ENCODE measurements at places on chromosomes 4 and X.

GRCh38 chr4:145293658-145294057 lies 113.3 kb upstream of the OTUD4 start:
- DNase-seq = no peak

- no peak for DNase-seq
These were observed 147.2 kb downstream of the SPCS3 start for GRCh38 chr4:176467001-176467400.

GRCh38 chr4:181063212-181063611 lies 1180.0 kb upstream of the TENM3 start:
- DNase-seq = peak; percentile 32

DNA sequence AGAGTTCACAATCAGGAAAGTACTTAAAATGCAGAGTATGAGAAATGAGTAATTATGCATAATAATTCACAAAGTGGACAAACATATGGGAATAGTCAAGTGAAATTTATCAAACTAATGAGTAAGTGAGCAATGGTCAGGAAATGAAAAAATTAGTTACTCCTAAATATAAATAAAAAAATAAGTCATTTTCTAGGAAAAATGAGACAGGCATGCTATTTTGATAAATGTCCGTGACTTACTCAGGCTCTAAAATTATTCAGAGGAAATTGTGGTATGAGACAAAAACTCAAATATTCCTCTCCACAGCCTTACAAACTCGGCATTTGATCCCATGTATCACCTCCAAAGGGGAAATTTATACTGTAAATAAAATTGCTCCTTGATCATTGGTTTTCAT lies 181.2 kb downstream of the COX18 start:
- no peak for DNase-seq

- no peak for DNase-seq
These were observed 76.4 kb upstream of the NHS start for GRCh38 chrX:17298564-17298963.

GRCh38 chrX:134570509-134570846 lies 87.8 kb downstream of the PLAC1 start:
- DNase-seq = peak; percentile 76

DNA sequence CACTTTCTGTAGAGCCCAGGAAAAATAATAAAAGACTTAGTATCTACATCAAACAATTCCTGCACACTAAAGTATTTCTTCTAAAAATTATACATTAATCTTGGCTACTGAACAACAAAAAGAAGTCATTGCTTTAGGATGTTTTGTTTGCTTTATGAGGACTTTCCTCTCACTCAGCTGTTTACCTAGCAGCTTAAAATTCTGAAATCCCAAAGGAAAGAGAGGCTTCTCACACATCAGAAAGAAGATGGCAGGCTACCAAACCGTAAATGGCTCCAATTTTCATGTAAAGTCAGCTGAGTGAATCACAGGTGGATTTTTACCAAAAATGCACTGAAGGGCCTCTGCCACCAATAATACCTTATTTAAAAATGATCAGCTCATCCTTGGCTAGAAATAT lies 9.0 kb upstream of the TRPC3 start:
- DNase-seq = no peak

DNA sequence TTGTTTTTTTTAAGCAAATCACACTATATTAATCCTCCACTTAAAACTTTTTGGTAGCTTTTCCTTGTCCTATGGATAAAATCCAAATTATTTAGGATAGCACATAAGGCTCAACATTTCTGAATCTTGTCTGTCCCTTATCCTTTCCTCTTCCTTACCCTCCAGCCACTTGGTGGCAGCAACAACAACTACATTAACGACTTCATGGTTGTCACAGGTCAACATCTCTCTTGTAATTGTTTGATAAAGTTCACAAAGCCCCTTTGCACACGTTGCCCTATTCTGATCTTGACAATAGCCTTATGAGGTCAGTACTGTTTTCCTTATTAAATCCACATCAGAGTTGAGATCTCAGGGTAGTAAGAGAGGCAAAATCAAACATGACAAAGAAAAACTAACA lies 269.0 kb upstream of the PABPC4L start:
- DNase-seq = peak; percentile 53
